Activated CD4-positive, alpha-beta T cell treated with anti-CD3 and anti-CD28 coated beads for 48 hours (primary cell): ENCODE measurements at places on chromosomes 11 and 22.

GRCh38 chr11:131656839-131657211 lies 286.4 kb downstream of the NTM start:
- DNase-seq: no peak

DNA sequence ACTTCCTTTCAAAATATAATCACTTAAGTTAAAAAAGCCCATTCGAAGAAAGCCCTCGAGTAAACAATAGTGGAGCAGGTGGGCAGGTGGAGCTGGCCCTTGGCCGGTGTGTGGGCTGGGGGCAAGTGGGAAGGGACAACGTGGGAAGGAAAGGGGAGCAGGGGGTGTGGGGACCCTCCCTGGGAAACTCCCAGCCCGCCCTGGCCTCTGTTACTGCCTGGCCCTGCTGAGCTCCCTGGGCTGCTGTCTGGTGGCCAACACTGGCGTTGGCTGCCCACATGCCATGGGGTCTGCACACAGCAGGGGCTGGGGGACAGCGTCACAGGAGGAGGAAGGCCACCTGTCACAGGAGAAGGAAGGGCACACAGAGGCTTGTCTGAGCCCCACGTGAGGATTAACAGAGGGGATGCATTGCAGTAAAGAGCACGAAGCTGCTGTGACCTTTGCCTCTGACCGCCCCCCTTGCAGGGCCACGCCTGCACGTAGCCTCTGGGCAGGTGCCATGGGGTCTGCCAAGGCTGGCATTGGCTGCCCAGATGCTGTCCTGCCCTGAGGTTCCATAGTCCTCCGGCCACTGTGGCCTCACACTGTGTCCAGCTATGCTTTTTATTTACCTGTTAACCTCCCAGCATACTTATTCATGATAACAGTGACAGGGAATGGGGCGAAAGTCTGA lies 36.2 kb upstream of the CCDC188 start:
- no peak for DNase-seq

- peak; percentile 38 for DNase-seq
These were observed 889 bp downstream of the PLAAT4 start for GRCh38 chr11:63537293-63538101.

DNA sequence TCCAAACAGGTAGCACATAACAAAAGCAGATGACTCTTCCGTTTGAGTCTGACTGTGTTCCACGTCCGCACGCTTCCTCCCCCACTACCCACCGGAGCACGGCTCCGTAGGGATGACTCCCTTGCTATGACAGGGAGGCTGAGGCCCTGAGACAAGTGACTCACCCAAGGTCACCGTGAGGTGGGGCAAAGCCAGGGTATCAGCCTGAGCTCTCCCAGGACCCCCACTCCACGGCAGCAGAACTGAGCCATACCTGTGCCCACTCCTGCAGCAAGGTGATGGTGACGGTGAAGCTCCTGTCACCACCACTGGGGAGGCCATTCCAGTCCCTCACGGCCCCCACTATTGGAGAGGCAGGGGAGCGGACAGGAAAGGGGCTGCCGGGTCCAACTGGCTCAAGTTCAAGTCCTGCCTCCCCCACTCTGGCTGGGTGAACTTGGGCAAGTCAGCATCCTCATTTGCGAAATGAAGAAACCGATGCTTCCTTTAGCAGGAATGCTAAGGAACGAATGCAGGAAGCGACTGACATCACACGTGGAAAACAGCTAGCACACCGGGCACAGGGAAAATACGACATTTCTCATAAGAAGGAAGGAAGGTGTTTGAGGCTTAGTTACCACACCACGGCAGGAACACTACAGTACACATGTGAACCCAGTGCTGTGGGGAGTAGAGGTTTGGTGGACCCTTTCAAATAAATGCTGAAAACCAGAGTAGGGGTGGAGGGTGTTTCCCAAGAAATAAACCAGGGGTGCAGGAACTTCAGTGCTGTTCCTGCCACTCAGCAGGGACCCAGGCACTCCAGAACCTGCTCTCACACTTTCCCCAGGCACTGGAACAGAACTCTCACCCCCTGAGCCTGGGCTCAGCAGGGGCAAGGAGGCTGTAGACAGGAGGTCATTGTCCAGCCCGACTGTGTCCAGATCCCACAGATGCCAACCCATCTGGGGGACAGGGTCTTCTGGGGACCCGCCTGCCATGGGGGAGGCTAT lies 32.4 kb upstream of the CBX7 start:
- DNase-seq: no peak

- no peak for DNase-seq
These were observed 26.6 kb downstream of the LRRC10B start for GRCh38 chr11:61534933-61535839.

DNA sequence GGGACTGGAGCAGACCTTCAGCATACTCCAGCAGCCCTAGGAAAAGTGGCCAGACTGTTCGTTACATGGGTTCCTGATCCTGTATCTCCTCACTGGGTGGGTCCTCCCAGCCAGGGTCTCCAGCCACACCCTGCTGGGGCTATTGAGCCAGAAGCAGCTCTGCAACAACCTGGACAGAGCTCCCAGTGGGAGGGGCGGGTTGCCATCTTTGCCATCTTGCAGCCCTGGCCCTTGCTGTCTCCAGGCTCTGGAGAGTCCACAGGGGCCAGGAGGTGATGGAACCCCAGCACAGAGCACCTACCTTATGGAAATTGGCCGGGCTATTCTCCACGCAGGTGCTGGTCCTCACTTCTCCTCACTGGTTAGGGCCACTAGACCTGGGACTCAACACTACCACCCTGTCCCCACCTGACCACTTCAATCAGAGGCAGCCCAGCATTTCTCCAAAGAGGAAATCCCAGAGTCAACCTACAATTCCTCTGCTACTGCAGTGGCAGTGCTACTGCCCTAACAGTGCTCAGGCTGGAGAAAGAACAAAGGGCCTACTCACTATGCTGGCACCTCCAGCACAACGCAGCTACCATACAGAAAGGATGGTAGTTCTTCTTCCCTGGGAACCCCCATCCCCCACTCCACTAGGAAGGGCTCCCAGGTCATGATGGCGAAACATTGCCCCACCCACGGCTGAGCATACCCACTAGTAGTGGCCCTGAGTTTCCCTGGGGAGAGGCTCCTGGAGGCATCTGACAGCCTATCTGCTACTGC lies 290.2 kb upstream of the NCAM1 start:
- DNase-seq: no peak

DNA sequence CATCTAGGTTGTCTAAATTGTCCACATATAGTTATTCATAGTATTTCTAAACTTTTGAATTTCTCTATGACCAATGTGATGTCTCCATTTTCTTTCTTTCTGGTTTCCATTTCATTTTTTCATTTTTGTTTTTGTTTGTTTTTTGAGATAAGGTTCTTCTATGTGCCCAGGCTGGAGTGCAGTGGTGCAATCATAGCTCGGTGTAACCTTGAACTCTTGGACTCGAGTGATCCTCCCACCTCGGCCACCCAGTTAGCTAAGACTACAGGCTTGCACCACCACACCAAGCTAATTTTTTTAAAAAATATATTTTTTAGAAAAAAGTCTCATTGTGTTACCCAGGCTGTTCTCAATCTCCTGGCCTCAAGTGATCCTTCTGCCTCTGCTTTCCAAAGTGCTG lies 8.2 kb downstream of the GSTT4 start:
- no peak for DNase-seq

GRCh38 chr11:101296896-101297295 lies 167.3 kb upstream of the PGR start:
- DNase-seq: no peak

GRCh38 chr22:43592476-43592875 lies 180.7 kb downstream of the MPPED1 start:
- no peak for DNase-seq

- DNase-seq: no peak
These were observed 5.2 kb upstream of the PTGDR2 start for GRCh38 chr11:60860943-60861342.

DNA sequence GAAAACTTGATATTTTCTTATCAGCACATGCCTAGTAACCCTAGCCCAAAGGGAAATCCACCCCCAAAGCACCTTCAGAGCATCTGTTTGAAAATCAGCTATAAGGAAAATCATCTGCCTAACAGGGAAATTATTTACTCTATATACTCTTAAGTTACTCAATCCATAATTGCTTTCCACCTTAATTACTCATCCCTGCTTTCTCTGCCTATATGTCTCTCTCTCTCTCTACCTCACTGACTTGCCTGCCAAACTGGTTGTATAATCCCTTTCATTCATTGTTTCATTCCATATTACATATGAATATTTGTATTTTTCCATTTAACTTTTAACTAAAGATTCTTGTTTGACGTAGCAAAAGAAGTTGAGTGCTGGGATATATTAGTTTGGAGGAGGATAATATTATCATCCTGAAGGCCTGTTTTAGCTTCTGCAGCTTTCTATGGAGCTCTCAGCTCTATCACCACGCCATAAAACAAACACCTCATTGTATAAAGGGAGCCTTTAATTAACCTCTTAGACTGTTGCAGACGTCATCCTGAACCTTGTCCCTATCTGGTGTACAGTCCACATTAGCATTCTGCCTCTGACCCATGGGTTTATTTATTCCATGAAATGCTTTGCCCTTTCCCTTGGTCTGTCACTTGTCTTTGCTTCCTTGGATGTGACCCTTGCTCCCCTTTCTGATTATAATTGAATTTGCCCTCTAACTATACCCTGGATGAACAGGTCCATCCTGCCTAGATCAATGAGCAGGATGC lies 98.9 kb downstream of the INSC start:
- DNase-seq: no peak

- DNase-seq: no peak
These were observed 19.9 kb upstream of the CCDC86 start for GRCh38 chr11:60821827-60822599.

DNA sequence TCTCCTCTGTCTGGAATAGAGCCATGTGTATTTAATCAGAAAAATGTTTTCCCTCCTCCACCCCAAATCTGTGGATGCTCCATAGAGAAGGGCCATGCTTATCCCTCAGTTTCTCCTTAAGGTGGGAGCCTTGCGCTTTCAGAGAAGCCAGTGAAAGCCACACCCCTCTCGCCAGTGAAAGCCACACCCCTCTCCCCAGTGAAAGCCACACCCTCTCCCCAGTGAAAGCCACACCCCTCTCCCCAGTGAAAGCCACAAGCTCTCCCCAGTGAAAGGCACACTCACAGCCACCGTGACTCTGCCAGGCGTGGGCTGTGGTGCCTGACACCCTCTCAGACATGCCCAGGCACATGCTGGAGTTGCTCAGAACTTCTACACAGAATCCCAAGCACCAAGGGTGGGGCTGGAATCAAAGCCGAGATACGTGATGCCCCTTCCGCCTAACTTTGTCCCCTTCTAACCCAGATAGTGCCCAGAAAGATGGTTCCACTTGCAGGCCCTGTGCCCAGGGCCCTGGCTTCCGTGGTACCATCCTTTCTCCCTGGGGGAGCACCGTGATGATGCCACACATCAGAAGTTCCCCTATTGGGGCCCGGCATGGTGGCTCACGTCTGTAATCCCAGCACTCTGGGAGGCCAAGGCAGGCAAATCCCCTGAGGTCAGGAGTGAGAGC lies 16.5 kb upstream of the PRR5 start:
- DNase-seq: peak; percentile 89

DNA sequence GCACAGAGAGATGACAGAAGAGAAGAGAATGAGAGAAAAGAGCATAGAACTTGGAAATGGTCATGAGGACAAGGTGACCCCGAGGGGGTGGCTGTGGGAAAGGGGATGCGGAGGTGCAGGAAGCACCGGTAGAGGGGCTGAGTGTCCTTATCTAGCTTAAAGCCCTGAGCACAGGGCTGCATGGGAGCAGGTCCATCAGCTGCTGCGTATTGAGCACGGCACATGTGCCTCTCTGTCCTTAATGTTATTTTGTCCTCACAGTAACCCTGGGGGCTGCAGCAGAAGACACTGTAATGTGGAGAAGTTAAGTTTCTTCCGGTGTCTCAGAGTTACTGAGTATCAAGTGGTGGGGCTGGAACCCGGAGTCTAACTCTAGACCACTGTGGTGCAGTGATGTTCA lies 94.4 kb upstream of the OR4B1 start:
- no peak for DNase-seq

DNA sequence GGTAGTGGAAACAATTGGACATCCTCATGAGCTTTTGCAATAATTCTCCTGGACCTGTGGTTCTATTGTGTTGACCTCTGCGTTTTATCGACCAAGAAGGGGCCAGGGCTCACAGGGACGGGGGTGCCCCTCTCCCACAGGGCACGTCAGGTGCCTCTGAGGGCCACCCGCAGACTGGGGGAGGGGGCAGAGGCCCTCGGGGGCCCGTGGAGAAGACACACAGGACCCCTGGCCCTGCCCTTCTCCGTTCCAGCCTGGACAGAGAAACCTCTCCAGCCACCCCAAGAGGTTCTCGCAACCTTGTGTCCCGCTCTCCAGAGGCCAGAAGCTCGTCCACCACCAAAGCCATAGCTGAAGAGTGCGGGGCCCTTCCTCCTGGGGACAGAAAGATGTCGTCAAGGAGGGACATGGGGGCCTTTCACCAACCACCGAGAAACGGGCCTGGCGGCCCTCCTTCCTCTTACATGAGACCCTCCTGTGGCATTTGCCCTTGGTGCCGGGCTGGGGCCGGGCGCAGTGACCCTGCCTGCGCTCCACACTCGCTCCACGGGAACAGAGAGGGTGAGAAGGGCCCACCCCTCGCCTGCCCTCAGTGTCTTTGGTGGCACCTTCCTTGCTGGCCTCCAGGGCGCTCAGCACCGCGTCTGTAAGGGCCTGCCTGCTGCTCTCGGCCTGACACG lies 57.3 kb downstream of the GRAMD4 start:
- no peak for DNase-seq

DNA sequence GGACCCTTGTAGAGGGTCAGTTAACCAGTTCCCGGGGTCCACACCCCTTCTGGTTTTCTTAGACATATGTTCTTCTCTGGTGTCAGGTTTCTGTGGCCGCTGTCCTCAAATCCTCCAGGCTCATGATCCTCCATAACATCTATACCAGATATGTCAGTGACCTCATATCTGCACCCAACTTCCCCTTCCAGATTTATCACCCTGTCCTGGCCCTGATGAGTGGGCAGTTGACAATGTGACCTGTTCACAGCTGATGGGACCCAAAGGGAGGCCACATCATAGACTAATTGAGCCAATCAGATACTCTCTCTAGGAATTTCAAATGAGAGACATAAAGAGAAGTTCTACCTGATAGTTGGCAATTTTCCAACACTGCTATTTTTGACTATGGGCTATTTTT lies 5.1 kb downstream of the DKK3 start:
- no peak for DNase-seq

GRCh38 chr11:10973416-10973815 lies 115.6 kb upstream of the ZBED5 start:
- no peak for DNase-seq

- no peak for DNase-seq
These were observed 360.9 kb upstream of the NARS2 start for GRCh38 chr11:78935398-78936068.

- no peak for DNase-seq
These were observed 218.1 kb upstream of the SORL1-AS1 start for GRCh38 chr11:121670805-121671282.

DNA sequence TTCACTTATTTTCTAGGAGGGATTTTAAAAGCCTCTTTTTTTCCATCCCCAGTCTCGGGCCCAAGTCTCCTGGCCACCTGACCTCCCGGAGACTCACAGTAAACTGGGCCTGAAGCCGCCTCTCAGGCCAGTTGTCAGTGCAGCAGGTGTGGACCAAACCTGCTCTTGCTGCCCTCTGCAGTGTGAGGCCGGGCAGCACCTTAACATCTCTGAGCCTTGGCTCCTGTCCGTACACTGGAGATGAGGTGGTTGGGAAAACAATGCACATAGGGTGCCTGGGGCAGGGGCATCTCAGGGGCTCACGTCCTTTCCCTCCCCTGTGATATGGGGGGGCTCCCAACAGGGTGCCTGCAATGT lies 45.1 kb downstream of the PHF21B start:
- DNase-seq: no peak
